NCI-H774 (cell line): ENCODE measurements at places on chromosomes 6 and 20.
A peak's percentile ranks its signal among the peaks of the same experiment; 100 is the strongest.

GRCh38 chr6:154292855-154293519, 63.6 kb downstream of the IPCEF1 start:
- no peak for DNase-seq

DNA sequence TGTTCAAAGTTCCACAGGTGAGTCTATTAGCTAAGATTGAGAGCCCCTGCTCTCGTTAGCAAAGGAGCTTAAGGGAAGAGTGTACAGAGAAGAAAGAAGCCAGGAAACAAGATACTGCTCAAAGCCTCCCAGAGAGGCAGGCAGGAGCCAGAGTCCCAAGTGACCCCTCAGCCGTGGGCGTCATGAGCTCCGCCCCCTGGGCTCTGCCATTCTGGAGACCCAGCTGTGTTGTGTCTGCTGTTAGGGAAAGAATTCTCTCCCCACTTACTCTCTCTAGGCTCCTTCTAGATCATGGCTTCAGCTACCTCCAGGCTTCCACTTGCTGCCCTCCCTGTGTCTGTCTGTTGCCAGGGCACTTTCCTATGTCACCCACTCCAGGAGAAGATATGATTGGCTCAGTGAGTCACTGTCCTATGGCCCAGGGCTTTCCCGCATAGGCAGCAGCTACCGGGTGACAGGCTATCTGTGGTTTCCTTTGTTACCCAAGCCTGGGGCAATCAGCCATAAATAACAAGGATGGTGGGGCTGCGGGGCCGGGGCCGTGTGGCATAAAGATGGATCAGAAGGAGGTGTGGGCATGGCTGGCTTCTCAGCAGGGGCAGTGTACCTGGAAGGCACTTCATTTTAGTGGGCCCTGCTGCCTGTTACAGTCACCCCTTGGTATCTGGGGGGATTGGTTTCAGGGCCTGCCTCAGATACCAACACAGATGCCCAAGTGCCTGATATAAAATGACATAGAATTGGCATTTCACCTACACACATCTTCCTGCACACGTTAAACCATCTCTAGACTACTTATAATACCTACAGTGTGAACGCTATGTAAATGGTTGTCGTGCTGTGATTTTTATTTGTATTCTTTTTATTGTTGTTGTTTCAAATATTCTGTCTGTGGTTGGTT, 118.9 kb downstream of the ARMC2 start:
- DNase-seq: no peak

DNA sequence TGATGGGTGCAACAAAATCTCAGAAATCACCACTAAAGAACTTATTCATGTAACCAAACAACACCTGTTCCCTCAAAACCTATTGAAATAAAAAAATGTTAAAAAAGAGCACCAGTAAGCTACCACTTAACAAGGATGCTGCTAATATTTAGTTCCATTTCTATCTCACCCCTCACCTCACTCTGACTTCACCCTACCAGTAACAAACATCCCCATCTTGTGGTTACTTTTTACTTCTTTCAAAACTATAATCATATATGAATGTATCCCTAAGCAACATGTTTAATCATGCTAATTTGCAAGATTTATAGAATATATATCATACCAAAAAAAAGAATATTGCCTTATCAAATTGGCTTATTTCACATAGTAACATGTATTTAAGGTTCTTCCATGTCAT, 27.4 kb upstream of the SLC24A3 start:
- no peak for DNase-seq

- DNase-seq: no peak
These were observed 13.2 kb downstream of the QKI start for GRCh38 chr6:163427498-163428254.

GRCh38 chr6:56863366-56863765, 91.5 kb upstream of the BEND6 start:
- DNase-seq: no peak

DNA sequence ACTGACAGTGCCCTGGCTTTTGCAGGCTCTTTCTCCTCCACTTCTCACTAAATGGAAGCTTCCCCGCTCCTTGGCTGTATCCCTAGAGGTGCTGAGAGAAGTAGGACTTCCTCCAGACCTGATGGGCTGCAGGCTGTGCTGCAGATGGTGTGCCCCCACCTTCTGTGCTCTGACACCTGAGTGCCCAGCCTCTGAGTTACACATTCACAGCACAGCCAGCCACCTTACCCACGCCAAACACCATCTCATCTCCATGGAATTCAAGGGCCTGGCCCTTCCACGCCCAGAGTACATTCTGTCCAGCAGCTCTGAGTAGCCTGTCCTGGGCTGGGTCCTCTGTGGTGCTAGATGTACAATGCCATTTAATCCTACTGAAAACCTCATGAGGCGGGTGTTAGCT, 5.3 kb downstream of the SFTA2 start:
- DNase-seq: no peak

DNA sequence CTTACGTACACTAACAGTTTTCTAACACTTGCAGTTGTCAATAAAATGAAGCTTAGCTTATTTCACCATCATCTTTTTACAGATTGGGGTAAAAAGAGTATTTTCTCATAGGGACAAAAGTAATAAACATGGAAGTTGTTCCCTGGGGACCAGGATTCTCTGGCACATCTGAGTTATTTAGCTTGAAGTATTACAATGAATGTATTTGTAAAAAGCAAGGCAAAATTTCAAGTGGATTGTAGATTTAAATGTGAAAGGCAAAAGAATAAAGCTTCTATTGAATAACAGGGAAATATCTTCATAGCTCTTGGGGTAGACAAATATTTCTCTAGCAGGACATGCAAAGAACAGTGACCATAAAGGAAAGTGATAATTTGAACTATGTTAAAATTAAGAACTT, 260.0 kb upstream of the ECI2 start:
- DNase-seq: no peak

GRCh38 chr6:8131265-8131897, 29.0 kb upstream of the EEF1E1 start:
- peak; percentile 53 for DNase-seq

GRCh38 chr6:7637533-7637932, 47.5 kb downstream of the SNRNP48 start:
- no peak for DNase-seq

- DNase-seq: no peak
These were observed 53.8 kb upstream of the GMPR start for GRCh38 chr6:16184551-16184950.
